ENCODE measurements at places on chromosomes 12 and 14.

- no peak for DNase-seq
Observed at GRCh38 chr12:121678716-121679300, 9.4 kb upstream of the MORN3 start.

DNA sequence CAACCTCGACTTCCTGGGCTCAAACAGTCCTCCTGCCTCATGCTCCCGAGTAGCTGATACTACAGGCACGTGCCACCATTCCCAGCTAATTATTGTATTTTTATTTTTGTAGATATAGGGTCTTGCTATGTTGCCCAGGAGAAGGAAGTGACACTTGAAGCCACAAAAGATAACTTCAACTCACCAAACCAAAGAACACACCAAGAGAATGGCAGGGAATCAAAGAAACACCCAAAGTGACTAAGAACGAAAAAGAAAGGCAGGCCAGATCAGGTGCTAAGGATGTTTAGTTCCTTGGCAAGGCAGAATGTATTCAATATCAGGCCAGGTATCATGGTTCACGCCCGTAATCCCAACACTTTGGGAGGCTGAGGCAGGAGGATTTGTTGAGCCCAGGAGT is 10.1 kb upstream of the TPCN1 start:
- no peak for DNase-seq

- DNase-seq = no peak
Observed at GRCh38 chr12:16955083-16955657, 349.2 kb upstream of the LMO3 start.

- DNase-seq = no peak
Observed at GRCh38 chr12:14892726-14893505, 7.3 kb upstream of the MGP start.

All from NCI-H1092 (cell line).